ENCODE measurements at places on chromosomes 1 and 21.

GRCh38 chr21:45454926-45455673, 50.1 kb downstream of the COL18A1 start:
- DNase-seq, result peak; percentile 39

GRCh38 chr1:211708006-211708405, 32.6 kb upstream of the NEK2 start:
- no peak for DNase-seq

- no peak for DNase-seq
These were observed 71.0 kb downstream of the POU2F1 start for GRCh38 chr1:167291539-167292185.

DNA sequence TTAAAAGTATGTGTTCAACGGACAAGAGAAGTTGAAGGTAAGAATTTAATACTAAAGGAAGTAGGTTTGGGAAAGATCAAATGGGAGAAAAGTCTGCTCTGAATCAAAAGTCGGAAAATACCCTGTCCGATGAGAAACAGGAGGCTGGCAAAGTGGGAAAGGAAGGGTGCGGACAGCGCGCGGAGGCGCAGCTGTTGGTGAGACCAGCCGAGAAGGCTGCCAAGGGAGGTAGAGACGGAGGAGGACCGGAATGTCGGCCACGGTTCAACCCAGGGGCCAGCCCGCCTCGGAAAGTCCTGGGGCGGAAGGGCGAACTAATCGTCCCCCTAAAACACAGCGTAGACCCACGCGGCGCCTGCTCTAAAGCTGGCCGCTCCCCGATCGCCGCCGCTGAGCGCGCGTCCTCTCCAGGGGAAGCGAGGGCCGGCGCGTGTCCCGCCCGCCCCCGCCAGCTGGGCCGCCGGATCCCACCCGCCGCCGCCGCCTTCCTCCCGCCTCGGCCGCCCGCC, 639 bp upstream of the SPATA1 start:
- DNase-seq, result peak; percentile 71

DNA sequence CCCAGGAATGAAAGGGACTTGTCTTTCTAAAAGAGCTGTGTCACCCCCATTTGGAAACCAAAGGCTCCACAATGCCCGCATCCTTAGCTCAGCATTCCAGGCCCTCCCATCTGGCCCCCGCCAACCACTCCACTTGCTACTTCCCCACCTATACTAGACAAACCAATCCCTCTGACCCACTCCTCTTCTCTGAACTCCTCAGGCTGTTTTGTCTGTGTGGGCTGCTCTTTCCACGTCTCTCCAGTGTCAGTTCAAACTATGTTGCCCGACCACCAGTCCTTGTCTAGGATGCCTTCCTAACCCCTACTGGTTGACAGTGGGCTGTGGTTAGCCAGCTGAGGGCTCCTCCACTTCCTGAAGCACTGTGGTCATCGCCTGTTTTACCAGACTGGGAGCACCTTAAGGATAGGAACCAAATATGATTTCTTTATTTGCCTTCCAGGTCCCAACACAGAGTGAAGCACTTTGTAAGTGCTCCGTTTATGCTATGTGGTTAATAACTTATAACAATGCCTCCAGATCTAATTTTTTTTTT, 8.1 kb upstream of the COA7 start:
- no peak for DNase-seq

DNA sequence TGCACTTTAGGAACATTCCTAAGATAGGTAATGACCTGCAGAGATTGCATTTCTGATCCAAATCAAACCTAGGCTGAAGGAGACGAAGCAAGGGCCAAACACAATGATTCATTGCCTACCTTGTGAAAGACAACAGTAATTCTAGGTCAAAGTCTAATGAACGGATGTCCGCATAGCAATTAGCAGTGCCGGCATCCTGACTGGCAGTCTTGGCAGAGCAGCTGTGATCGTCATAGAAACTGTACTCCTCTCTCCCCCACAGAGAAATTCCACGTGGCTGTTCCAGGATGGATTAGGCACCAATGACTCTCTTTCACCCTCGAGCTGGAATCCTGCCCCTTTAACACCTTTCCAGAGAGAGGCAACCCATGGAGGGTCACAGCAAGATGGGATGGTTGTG, 28.9 kb upstream of the VAV3 start:
- no peak for DNase-seq

GRCh38 chr1:156416993-156417392, 48.0 kb downstream of the RHBG start:
- no peak for DNase-seq

DNA sequence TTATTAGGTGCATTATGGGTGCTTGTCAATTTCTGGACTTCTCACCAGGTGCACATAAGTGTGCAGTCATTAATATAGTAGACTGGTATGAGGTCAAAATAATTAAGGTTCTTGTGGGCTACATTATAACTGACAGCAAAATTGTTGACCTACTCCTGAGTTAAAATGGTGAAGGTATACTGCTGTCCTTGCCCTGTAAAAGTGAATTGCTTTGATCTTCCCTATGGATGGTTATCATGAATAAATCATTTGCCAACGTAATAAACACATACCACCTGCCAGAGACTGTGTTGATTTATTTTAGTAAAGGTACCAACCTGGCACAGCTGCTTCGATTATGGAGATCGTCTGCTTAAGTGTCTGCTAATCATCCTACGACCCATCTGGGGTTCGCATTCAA, 201.6 kb upstream of the KCNK2 start:
- DNase-seq, result no peak

GRCh38 chr1:102954576-102954975, 153.7 kb downstream of the COL11A1 start:
- no peak for DNase-seq

DNA sequence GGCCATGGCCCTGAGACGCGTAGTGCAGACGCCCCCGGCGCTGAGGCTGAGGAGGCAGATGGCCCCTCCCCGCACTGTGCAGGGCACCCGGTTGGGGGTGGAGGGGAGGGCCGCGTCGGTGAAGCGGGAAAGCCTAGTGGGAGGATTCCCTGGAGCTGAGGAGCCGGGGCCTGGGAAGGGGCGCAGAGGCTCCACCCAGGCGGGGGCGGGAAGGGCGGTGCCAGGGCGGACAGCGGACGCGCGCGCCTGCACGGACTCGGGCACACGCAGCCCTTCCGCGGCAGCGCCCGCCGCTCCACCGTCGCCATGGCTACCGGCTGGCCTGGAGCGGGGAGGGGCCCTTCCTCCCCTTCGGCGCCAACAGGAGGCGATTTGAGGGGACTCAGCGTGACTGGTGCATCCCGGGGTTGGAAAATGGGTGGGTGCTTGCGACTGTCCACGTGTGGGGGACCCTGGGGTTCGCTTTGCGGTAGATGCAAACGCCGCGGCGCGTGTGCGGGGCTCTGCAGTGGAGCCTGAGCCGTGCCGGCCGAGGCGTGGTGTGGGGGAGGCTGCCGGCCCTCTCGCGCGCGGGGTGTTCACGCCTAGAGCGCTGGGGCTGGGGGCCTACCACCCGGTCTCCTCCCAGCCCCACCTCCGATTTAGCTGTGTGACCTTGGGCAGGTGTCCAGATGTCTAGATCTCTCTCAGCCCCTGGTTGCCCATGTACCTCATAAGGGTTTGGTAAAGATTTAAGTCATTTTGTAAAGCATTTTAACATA, 35.1 kb downstream of the PTPRF start:
- DNase-seq, result peak; percentile 36

GRCh38 chr1:36971852-36972618, 62.3 kb downstream of the GRIK3 start:
- peak; percentile 64 for DNase-seq

DNA sequence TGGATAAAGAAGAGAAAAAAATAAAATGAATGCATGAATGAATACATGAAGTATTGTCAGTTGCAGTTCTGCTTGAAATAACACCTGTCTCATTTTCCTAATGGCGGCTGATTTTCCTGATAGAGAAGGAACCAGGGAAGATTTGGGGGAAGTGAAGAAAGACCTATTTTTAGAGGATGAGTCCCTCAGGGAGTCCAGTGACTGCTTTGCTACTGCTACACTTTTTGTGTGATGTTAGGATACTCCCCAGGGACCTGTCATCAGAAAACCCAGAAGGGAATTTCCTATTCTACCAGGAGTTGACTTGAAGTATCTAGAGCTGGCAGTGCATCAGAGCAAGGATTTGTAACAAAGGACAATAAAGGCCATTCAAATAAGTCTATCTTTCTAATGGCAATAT, 114.8 kb downstream of the MAB21L3 start:
- DNase-seq, result no peak

DNA sequence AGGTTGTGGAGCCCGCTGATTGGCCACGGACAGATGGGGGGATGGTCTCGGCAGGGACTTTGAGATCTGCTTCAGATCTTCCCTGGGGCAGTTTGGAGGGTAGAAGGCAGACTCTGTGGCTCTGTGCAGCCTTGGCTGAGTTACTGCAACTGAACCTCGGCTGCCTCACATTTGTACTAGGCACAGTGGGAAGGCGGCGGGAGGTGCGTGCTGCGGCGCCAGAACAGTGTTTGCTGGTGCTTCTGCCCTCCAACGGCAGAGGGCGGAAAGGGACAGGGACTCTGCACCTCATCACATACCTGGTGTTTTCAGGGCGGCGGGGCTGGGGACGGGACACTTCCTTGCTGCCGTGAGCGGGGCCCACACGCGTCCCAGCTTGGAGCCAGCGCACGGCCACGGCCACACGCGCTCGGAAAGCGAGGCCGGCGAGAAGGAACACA, 26.2 kb downstream of the SLC66A1 start:
- peak; percentile 42 for DNase-seq

DNA sequence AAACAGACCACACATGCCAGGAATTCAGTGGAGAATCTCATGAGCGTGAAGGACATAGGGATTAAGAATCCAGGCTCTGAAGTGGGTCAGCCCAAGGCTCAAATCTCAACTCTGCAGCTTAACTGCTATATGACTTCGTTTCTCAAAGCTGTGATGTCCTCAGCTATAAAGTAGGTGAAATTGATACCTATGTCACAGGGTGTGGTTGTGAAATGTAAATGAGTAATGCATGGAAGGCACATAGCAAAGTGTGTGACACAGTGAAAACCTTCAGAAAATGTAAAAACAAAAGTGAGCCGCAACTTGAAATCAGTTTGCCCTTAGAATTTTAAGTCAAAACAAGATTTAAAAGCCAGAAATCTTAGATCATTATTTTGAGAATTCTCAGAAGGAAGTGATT, 145.7 kb upstream of the PRMT6 start:
- no peak for DNase-seq

GRCh38 chr1:245153081-245153551, 1.7 kb upstream of the KIF26B start:
- DNase-seq, result peak; percentile 31

DNA sequence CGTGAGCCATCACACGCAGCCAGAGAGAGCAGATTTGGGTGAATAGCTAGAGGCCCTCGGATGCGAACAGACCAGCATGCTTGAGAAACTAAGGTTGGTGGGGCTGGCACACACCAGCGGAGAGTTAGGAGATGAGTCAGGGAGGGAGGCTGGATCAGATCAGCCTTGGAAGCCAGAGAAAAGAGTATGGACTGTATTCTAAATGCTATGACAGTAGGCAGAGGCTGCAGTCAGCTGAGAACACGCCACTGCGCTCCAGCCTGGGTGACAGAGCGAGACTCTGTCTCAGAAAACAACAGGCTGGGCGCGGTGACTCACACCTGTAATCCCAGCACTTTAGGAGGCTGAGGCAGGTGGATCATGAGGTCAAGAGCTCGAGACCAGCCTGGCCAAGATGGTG, 4.0 kb upstream of the PLEKHM2 start:
- no peak for DNase-seq

GRCh38 chr1:241838897-241839296, 9.1 kb upstream of the EXO1 start:
- no peak for DNase-seq

- DNase-seq, result no peak
These were observed 18.3 kb upstream of the MAP10 start for GRCh38 chr1:232786845-232787455.

DNA sequence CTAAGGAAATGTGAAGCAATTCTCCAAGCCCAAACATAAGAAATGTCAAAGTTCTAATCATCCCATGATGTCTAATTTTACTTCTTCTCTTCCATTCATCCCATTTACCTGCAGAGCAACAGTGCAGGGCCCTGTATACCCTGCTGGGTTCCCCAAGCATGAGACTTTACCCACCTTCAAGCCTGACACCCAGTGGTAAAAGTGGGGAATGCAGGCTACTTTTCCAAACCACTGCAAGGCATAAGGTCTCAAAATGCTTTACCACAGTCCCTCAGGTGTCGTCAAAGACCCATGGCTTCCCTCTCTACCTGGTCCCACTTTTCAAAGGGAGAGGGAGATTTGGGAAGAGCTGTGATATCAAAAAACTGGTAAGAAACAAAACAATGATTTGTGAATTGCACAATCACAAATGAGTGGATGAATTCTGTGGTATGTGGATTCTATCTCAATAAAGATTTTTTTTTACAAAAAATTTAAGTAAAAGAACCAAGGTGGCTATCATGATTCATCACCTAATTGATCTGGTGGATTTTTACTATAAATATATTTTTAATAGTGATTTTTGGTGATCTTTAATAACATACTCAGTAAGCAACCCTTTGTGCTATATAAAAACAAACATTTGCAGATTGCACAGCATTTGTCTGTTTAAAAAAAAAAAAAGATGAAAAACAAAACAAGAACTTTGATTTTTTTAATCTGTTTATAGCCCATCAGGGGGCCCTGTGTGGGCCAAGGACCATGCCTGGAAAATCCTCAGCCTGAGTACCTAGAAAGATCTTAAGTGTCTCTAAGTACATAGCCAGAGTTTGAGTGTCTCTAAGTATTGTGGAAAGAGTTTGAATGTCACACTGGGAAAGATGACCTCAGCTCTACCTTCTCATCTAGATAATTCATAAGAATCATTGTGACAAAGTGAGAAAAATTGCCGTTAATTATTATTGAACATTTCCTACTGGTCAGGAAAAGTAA, 73.1 kb upstream of the GJB5 start:
- peak; percentile 50 for DNase-seq

DNA sequence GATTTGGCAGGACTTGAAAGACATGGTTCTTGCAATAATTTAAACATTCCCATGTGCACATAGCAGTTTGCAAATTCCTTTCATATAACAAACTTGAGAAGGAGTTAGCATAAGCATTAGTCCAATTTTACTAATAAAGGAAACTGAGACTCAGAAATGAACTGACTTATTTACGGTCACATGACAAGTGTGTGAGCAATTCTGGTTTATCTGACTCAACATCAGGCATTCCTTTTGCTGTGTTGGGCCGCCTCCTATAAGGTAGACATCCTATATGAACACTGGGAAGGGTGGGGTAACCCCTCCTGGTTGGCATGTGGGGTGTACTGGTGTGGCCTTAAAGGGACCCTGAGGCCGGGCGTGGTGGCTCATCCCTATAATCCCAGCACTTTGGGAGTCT, 8.5 kb upstream of the CPT2 start:
- DNase-seq, result no peak

DNA sequence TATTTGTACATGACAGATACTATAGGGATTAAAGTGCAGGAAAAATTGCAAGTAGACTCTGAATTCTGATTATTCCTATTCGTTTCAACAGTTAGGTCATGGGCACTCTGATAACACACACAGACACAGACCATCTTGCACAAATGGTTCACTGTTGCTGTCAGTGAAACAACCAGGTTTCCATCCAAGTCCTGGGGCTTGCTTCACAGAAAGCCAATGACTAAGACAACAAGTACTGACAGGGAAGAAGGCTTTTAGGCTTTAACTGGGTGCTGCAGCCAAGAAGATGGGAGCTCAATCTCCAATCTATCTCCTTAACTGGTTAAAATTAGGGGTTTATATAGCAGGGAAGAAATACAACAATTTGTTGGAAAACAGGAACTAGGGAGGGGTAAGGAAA, 57.6 kb downstream of the RIMS3 start:
- no peak for DNase-seq

- no peak for DNase-seq
These were observed 152.2 kb downstream of the SIPA1L2 start for GRCh38 chr1:232477728-232478127.

GRCh38 chr1:234851450-234852438, 241.8 kb upstream of the IRF2BP2 start:
- no peak for DNase-seq

All from NCI-H1105 treated with DMSO at 0.1 percent for 48 hours (cell line).